ENCODE measurements at places on chromosomes 7 and 10.

- no peak for DNase-seq
Measured at GRCh38 chr7:46933596-46933995, 648.3 kb downstream of the TNS3 start.

DNA sequence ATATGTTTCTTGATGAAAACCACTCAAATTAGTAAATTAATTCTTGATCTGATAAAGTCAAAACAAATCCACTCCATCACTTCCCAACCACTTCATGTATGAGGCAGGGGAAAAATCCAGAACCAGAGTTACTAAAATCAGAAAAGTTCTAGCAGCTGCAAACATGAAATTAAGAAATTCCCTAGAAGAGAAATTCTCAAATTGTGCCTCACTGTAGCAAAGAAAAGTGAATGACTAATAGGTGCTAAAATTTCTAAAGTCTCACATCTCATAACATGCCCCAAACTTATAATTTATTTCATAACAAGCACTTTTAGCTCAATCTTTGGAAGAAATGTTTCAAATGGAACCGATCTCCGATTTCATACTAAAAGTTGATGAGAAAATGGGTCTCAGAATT, 345.0 kb upstream of the AOAH start:
- DNase-seq, result no peak

DNA sequence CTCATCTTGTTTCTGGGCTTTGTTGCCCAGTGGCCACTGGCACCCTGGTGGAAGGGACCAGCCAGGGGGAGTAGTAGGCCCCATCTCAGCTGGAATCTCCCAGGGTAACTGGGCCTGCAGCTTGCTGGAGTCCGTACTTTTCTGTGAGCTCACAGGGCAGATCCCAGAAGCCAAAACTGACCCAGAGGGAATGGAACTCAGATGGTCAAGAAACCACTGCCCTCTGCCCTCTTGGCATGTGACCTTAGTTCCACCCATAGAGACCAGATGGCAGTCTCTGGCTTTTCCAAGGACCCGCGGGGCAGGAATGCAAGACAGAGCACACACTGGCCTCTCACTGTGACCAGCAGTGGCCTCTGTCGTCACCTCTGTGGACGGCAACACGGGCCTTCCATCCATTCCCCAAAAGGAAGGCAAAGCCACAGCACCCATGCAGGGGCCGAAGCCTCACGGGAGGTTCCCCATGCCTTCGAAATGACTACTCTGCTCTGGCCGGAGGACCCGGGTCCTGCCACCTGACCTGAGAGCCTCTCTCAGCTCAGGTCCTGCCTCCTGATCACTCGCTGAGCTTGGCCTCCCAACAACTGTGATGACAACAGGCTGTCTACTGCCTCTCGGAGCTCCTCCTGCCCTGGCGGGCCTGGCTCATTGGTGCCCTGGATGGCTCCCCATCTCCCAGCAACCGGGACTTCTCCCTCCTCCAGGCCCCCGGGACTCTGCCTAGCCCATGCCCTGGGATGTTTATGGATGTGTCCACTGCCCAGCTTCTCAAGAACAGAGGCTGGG, 29.9 kb downstream of the MYL10 start:
- DNase-seq, result no peak

DNA sequence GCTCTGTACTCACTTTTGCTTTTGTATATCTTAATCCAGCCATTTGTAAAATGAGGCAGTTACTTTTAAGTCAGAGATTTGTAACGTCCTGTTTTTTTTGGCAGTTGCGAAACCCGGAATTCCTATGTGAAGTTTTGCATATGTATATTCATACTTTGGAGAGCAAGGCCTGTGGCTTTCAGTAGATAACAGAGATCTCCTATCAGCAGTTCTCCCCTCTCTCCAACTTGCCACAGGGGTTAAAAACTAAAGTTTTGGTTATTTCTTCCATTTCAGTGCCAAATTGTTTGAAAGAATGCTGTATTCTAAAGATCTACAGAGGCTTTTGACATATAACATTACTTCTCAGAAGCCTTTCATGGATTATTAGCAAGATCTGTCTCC, 102.4 kb downstream of the EXOC4 start:
- no peak for DNase-seq

DNA sequence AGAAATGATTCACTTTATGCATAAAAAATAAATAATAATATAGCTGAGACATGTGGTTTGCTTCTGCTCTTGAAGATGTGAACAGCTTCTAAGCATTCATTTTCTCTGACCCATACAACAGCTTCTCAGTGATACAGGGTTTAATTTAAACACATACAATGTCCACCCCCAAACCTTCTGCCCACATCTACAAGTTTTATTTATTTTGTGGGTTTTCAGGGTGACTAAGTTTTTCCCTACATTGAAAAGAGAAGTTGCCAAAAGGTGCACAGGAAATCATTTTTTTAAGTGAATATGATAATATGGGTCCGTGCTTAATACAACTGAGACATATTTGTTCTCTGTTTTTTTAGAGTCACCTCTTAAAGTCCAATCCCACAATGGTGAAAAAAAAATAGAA, 17.2 kb downstream of the INHBA start:
- DNase-seq, result no peak

DNA sequence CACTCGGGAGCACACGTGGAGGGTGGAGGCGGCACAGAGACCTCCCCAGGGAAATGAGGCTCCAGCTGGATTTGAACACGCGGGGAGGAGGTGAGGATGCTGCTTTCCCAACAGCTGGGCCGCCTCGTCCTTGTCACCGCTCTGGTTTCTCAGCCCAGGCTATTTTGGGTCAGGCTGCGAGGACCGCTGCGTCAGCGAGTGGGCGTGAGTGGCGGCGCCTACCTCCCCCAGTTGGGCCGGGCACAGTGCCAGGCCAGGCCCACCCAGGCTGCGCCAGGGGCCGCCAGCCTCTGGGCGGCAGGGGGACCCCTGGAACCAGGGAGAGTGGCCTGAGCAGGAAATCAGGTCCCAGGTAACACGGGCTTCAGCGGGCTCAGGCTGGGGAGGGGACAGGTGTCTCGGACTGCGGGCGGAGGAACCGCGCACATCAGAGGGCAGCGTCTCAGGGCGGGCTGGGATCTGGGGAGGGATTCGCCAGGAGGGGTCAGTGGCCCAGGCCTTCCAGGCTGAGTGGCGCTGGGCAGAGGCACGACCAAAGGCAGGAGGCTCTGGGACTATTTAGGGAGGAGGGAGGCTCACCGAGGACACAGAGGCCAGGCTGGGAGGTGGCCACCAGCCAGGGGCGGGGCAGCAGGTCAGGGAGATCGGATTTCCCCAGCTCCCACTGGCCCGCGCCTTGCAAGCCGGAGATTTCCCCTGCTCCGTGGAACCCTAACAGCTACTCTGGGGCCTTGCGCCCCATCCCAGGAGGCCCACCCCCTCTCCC, 125.2 kb upstream of the RET start:
- no peak for DNase-seq

DNA sequence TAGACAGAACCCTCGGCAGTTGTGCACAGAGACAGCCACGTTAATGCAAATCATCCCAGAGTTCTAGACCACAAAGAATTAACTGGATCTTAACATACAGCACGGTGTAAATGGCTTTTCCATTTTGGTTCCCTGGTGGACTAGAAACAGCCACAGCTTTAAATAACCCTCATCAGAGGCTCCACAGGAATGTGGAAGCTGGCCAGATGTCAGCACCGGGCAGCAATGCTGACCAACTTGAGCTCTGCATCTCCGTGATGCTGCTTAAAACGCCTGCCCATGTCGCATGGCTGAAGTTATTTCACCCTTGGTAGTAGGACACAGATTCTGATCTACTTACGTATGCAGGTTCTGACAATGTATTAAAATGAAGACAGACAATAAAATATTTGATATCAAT, 24.5 kb downstream of the RSU1 start:
- DNase-seq, result no peak

DNA sequence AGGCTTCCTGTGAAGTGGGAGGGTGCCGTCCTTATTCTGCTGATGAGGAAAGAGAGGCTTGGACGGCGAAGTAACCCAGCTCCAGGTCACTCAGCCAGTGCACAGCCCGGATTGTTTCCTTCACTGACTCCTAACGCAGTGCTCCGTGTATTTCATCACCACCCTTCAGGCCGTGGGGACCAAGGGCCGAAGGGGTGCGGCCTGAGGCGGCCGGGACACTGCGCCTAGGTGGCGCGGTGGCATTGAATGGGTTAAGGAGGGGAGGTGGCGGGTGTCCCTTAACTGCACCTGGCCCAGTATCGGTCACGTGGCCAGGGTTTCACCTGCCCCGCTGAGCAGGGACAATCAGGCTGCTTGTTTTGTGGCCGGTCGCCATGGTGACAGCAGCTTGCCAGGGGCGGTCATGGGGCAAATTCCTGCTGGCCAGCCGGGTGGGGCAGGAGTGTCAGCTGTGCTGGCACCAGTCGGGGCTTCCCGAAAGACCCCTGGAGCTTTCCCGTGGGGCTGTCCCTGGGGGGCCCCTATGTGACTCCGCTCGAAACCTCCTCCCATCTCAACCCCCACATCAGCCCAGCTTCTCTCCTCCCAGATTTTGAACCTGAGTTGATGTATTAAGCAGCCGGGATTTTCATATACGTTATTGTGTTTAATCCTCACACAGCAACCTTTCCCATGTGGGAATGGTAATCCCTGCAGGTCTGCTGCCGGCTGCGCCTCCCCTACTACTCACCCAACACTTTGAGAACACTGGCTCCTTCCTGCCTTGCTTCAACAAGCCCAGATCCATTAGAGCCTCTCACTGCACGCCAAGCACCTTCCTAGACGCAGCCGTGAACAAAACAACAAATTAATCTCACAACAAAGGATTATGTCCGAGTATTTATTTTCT, 4.4 kb upstream of the ABHD11 start:
- peak; percentile 84 for DNase-seq

- no peak for DNase-seq
Measured at GRCh38 chr7:137539111-137539715, 195.7 kb upstream of the PTN start.

DNA sequence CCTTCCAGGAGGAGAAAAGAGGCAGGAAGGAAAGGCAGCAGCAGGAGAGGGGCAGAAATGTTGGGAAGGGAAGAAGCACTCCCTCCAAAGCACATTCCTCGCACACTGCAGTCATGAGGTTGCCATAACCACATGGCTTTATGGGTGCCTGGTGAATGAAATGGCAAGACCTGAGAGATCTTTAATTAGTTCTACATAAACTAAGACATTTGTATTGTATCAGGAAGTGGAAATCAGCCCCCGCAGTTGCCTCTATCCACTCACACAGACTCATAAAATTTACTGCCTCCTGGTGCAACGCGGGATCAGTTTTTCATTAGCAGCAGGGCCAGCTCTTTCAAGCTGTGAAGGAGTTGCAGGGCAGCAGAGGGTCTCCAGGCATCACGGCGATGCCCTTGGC, 106.4 kb downstream of the COL13A1 start:
- DNase-seq, result no peak

- no peak for DNase-seq
Measured at GRCh38 chr7:150378115-150378852, 846 bp upstream of the ZNF775 start.

GRCh38 chr10:132253092-132253687, 54.6 kb downstream of the STK32C start:
- no peak for DNase-seq

DNA sequence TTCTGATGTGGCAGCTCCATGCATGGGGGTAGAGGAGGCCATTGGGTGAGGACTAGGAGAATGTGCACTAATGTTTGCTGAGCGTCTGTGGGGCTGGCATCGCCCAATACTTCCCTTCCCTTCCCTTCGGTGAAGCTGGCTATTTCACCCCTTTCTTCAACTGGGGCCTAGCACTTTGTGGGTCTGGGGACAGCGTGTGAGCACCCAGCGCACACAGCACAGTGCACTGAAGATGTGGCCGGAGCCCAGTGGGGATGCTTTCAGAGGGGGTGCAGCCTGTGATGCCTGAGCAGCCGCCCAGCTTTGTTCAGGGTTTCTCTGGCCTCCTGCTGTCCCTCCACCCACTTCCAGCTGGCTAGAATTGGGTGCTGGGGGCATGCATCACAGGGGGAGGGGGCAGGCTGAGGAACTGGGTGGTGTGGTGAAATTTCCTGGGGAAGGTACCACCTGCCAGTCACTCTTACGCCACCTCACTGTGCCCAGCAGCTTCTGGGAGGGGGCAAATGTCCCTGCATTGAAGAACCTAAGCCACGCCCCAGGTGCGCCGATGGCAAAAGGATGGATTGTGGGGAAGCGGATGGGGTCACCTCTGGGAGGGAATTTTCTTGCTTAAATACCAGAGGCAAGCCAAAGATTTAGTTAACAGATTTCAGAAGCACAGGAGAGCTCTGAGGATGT, 45.5 kb downstream of the CLEC2L start:
- no peak for DNase-seq
